ENCODE measurements at places on chromosomes 2 and 18.

GRCh38 chr18:62324917-62325805 lies at the start of gene TNFRSF11A:
Gene TNFRSF11A, plus strand, starts transcription at chr18:62325310. Its CDS starts 43 bp downstream, at chr18:62325353.
- DNase-seq = peak; percentile 42

DNA sequence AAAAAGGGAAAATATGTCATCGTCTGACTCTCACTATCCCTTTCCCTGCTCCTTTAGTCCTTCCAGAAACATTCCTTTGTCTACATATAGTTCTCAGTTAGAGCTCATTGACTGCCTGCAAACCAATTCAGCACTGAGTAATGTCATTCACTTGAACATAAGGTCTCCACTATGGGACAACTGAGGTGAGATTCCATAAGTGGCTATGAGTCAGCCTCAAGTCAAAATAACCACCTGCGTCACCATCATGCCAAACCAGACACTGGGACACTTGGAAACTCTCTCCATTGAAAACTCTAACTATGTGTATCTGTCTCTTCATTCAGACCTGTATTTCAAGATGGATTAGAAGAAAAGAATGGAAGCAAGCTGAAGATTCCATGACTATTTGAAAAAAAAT lies 878.0 kb upstream of the PIK3C3 start:
- DNase-seq = no peak

- no peak for DNase-seq
Observed at GRCh38 chr2:20504174-20504573, 57.3 kb downstream of the RHOB start.

GRCh38 chr2:26618611-26619010 lies 22.6 kb downstream of the CIB4 start:
- DNase-seq = no peak

DNA sequence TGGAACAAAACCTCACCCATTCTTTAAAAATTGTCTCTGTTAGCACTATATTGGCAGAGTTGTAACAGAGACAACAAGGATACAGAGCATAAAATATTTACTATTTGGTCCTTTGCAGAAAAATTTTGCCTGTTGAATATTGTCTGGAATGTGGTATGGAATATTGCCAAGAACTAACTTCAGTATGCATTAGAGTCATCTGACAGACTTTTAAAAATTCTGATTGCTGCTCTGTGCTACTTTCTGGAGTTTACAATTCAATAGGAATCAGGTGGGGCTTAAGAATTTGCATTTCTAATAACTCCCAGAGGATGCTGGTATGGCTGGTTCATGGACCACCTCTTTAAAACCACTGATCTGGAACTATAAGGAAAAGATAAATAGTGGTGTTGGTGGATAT lies 32.8 kb upstream of the NYAP2 start:
- no peak for DNase-seq

Data from activated T-helper 1 cell treated with Interleukin-2 at 50 U/mL for 16 hours (primary cell).